Vagina (tissue), 2 donors: ENCODE measurements at places on chromosomes 7 and 10. TPM values are rescaled to one million over a fixed set of nuclear protein-coding genes. Genes with fewer than 3 reads are reported as not detected.

The XRCC2 gene
- 1.7 TPM for total RNA-seq

The ENKUR gene
- not detected for total RNA-seq

The FZD8 gene
- total RNA-seq: 7.6 TPM

The PRKCQ gene
- 3.7 TPM for total RNA-seq

The HOXA5 gene
- 6.1 TPM for total RNA-seq

The ZPBP gene
- not detected for total RNA-seq

The RBM17 gene
- total RNA-seq: 50.6 TPM

The MOGAT3 gene
- not detected for total RNA-seq

The CD36 gene
- 102 TPM for total RNA-seq

The BAZ1B gene
- 45.4 TPM for total RNA-seq

The FRAT1 gene
- total RNA-seq: 4.4 TPM

GRCh38 chr7:134954197-134955082 lies 31.9 kb upstream of the AGBL3 start:
- DNase-seq: no peak

GRCh38 chr10:27568196-27569175 lies 64.4 kb downstream of the RAB18 start:
- no peak for DNase-seq

DNA sequence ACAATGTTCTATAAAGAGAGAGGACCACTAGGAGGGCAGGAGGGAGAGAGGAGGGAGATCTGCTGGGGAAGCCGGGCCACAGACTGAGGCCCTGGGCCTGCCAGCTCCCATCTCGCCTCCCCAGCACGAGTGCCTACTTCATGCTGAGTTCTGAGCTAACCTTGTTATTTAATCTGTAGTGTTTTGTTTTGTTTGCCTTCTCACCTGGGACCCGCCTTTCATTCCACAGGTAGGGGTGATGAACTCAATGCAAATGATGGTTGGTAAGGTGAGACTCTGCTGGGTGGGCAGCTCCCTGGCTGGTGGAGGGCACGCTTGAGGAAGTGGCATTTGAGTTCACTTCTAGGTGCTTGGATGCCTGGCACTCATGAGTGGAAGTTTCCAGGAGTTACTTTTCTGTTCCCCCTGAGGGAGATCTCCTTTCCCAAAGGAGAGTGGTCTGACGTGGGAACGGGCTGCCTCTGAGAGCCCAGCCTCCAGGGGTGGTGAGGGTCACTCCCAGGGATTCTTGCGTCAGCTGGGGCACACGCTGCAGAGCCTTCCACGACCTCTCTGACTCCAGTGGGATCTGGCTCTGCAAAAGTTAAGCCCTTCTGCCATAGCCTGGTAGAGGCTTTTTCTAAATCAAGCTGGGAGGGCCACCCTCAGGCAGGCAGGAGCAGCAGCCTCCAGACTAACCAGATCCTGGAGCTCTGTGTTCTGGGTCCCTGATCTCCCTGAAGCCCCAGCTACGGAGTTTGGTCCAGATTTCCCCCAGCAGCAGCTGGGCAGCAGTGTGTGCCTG lies 22.4 kb downstream of the UBTD1 start:
- DNase-seq: no peak

DNA sequence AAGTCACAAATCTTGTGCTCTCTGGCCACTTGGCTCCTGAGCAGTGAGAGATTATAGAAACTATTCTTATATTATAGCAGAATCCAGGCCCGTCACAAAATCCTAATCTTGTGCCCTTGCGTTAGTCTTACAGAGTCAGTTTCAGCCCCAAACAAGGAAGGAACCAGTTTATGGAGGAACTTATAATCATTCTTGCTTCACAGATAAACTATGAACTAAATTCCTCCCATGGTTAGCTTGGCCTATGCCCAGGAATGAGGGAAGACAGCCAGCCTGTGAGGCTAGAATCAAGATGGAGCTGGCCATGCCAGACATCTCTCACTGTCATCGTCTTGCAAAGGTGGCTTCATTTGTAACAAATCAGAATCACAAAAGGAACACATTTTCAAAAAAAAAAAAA lies 199.7 kb upstream of the PITRM1 start:
- DNase-seq: no peak

- DNase-seq: peak; percentile 87
Observed at GRCh38 chr10:48606530-48607355, 1.9 kb upstream of the ARHGAP22 start.

- peak; percentile 27 for DNase-seq
Observed at GRCh38 chr7:130277763-130278643, 11.3 kb downstream of the CPA2 start.

DNA sequence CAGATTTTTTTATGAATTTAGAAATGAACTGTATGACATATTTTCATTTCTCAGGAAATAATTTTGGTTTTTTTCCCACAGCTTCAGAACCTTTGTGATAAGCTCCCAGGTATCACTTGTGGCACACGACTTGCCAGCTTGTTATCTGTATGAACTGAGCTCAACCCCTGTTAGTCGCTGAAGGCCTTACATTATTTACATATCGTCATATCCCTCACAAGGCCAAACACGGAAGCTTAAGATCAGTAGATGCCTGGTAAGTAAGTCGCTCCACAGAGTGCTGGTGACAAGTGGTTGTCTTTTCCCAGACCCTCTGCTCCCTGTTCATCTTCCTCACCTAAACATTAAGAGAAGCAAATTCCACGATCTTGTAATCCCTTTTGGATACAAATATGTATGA lies 55.2 kb downstream of the RAPGEF5 start:
- DNase-seq: no peak

DNA sequence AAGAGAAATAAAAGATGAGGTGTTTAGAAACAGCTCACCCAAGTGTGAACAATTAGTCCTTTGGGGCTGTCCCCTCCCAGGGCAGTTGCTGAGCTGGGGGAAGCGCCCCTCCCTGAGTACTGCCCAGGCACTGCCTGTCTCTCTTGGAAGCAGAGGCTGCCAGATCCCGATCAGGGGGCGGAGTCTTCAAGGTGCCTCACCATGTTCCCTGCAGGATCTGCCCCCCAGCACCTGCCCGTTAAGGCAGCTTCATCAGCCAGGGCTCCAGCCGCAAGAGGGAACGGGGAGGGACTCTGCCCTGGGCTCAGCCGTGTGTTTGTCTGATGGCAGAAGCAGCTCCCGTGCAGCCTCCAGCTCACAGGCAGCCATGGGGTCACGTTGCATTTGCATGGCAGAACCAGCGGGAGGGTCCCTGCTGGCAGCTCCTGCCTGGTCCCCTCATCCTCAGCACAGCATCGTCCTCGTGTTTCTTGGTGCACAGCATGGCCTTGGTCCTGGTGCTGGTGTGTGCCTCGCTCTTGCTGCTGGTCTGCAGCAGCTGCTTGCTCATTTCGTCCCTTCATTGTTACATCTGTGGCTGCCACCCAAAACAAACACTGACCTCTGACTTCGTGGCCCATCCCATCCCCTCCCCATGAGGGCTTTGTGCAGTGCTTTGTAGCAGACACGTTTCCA lies 10.7 kb upstream of the DPYSL4 start:
- DNase-seq: no peak

DNA sequence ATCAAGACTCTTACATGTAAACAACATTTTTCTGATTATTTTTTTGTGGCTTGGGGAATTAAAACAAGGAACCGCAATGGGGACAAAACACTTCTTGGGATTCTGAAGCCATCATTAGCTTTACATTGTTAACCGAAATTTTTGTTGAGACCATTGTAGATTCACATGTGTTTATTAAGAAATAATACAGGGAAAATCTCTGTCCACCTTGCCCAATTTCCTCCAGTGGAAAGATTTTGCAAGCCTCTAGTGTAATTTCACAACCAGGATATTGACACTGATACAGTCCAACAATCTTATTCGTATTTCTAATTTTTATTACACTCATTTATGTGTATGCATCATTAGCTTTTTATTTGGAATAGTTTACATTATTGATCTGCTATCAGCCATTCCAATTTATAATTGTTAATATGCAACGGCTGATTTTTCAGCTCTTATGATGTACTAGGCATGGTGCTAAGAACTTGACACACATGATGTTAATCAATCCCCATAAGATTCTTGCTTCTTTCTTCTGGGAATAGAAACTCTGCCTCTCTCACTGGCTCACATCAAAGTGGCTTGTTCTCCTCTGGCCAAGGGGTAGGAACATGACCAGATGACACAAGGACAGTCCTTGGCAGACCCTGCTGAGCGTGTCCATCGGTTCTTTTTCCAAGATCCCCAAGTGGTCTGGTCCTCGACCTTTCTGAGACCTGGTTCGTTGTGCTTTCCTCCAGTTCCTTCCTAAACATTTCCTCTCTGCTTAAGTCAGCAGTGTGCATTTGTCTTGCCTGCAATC lies 137.6 kb downstream of the ADAM12 start:
- DNase-seq: no peak

GRCh38 chr7:31957090-31957720 lies 113.0 kb downstream of the PDE1C start:
- no peak for DNase-seq

GRCh38 chr7:111986601-111987000 lies 219.6 kb downstream of the DOCK4 start:
- DNase-seq: no peak

DNA sequence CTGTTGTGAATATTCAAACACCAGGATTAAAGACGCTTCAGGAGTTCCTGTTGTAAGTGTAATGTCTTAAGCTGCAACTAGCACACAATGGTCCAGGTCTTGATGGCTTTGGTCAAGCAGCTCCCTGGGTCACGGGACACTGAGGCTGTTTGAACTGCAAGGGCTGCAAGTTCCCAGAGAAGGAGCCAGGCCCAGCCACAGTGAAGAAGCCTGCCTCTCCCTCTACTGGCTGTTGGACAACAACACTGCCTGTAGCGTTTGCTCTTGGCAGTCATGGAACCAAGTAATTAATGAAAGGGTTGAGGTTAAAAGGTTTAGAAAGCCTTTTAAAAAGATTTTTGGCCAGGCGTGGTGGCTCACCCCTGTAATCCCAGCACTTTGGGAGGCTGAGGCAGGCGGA lies 31.9 kb upstream of the GUSB start:
- no peak for DNase-seq

GRCh38 chr10:103895411-103896186 lies 22.4 kb downstream of the STN1 start:
- DNase-seq: no peak

DNA sequence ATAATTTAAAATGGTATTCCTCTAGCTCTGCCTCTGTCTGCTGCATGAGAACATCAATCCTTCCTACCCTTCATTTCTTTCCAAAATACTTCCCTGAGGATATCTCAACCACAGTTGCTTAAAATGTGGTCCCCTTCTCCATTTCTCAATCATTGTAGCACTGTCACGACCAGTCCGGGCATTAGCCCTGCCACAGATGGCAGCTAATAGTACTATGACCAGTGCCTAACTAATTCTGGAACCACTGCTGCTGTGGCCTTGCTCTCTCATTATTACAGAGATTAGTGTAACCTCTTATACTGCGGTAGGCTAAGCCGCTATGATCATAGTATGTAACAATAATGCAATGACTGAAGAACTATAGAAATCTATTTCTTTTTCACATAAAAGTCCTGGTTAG lies 66.0 kb downstream of the REEP3 start:
- no peak for DNase-seq

DNA sequence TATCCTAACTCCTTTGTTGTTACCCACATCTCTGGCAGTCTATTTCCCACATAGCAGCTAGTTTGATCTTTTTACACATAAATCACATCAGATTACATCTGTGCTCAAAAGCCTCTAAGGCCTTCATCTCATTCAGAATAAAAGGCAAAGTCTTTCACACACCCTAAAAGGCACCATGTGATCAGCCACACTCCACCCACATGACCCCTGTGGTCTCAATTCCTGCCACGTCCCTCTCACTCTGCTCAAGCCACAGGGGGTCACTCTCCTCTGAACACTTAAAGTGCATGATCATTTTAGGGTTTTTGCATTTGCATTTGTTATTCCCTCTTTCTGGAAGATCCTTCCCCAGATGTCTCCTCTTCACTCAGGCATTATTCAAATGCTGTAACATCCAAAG lies 30.8 kb downstream of the ELAPOR2 start:
- DNase-seq: no peak

GRCh38 chr10:118569241-118569881 lies 26.1 kb downstream of the PRLHR start:
- no peak for DNase-seq

GRCh38 chr7:1669064-1669951 lies 769 bp upstream of the ELFN1 start:
- DNase-seq: no peak

DNA sequence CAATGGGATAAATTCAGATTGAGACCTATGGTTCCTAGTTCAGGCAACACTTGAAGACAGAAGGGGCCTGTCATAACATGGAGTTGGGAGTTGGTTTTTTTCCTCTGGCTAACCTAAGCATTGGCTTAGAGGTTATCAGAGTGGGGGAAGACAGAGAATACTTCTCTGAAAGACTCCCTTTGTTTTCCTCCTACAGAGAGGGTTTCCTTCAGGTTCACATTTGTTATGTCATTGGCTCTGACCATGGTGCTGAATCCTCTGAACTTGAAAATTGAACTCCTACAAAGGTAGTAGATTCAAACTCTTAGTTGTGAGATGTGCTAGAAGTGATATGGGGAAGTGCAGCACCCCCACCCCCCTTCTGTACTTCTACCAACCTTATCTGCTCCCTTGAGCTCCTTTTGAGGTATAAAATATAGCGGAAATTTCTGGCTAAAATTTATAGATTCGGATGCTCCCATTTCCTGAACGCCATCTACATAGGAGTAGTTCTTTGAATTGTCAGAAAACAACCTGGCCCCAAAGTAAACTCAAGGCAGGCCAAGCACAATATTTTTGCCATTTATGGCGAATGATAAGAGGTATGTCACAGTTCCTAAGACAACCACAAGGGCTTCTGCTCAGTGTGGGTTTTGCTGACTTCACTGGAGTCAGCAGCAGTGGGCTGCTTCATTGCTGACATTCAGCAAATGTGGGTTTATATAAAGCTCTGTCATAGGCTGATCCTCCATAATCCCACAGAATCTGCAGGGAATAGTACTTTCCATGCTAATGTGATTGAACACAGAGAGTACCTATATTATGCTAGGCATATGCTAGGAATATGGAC lies 131.6 kb upstream of the KLF14 start:
- no peak for DNase-seq

DNA sequence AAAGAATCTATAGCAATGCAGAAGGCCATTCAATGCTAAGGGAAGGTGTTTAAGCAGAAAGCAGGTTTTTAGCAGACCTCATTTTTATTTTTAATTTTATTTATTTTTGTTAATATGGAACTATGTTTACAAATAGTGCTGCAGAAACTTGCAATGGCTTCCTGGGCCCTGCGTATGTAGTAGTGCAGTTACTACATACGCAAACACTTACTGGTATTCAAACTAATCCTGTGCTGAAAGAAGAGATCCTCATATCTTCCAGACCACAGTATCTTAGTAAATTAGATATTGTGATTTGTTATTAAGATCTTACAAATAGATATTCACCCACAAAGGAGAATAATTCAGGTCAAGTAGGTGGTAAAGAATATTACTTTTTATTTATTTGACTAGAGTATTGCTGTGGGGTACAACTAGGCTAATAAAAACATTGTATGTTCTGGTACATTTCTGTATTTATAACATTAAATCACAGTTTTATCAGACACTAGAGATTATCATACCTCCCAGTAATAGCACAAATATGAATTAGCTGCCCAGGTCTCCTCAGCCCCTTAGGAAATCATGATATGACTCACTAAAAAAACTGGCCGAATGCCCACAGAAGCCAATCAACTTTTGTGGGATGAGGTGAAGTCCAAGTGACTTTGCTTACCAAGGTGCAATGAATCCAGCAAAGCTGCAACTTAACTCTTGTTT lies 57.6 kb downstream of the RNLS start:
- no peak for DNase-seq
